H54 (cell line): ENCODE measurements at places on chromosomes 13 and 19.

- DNase-seq = no peak
These were observed 580.4 kb downstream of the UQCRFS1 start for GRCh38 chr19:28632371-28633080.

- DNase-seq = no peak
These were observed 53.3 kb downstream of the STK24 start for GRCh38 chr13:98523455-98524102.

DNA sequence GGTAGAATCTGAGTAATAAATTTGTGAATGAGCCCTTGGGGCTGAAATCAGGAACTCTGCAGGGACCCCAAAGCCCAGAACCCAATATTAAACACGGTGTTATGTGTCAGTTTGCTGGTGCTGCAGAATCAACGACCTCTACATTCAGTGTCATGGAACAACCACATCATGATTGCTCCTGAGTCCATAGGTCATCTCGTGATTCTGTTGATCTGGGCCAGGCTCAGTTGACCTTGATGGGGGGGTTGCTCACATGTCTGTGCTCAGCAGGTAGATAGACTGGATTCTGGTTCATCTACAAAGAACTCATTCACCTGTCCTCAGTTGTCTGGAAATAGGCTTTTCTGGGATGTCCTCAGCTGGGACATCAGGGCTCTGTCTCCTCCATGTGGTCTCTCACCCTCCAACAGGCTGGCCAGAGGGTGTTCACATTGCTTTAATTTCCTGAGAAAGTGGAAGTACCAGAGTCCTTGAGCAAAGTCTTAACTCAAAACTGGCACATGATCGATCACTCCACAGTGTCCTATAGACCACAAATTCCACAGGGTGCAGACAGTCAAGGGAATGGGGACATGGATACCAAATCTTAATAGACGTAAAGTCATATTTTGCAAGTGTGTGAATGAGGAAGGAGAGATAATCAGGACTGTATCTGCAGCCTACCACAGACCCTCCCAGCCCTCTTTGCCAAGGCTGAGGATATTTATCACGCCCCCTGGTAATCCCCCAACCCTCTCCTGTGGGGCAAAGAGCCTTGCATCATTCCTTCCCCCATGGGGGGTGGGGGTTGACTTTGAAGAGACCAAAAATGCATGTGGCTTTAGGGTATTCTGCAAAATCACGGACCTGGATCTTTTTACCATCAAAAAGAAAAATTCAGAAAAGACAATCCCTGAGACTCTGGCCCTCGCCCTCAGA is 39.3 kb upstream of the IGFL1 start:
- no peak for DNase-seq

DNA sequence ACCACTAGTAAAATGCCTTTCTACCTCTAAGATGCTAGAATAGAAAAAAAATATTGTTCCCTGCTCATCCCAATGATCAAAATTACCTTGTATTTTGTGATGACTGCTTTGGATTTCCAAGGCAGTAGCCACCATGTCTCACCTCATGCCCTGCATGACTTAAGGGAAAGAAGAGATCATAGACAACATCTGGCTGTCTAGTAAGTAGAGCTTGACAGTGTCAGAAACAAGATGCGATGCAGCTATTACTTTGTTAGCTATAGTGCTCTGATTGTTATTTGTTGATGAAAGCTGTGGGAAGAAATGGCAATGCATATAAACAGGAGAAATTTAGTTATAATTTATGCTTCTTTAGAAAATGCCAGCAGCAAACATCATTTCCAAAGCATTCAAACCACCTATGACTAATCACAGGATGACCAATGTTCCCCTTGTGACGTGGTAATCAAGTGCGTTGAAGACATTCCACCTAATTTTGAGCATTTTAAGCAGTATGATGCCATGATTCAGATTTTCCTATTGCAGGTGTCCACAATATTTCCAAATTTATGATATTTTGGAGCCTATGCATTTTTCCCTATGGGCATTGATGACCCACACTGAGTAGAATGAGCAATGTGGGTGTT is 308.3 kb downstream of the KCNRG start:
- peak; percentile 7 for DNase-seq

DNA sequence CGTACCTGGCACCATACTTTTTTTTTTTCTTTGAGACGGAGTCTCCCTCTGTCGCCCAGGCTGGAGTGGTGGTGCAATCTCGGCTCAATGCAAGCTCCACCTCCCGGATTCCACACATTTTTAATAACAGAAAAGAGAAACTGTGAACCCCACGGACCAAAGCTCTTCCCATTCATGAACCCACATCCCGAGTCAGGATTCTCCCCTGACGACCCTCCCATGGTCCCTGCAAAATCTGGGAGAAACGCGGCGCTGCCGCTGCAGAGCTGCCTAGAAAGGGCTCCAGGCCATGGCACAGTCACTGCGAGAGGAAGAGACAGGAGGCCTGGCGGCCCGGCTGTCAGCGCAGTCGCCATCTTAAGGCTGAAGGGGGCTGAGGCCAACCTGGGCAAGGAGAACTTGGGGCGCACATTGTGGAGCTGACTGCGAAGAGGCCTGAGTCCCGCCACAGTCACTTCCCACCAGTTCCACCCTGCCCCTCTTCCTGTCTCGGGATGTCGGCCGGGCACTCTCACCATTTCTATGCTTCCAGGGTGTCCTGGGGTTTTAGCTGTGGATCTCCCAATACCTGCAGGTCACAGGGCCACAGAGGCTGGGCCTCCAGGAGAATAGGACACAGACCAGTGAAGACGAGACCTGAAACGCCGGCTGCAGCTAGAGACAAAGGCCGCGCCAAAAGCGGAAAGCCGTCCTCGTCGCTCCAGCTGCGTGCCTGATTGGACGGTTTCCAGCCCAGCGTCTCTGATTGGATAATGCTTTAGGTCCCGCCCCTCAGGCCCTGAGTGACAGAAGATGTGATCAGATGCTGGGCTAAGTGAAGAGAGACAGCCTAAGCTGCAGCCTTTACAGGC is 71.0 kb downstream of the ZNF486 start:
- peak; percentile 7 for DNase-seq
